ENCODE measurements at places on chromosomes 7 and 10.

GRCh38 chr7:29811586-29811985 is 5.3 kb downstream of the WIPF3 start:
- DNase-seq: no peak

DNA sequence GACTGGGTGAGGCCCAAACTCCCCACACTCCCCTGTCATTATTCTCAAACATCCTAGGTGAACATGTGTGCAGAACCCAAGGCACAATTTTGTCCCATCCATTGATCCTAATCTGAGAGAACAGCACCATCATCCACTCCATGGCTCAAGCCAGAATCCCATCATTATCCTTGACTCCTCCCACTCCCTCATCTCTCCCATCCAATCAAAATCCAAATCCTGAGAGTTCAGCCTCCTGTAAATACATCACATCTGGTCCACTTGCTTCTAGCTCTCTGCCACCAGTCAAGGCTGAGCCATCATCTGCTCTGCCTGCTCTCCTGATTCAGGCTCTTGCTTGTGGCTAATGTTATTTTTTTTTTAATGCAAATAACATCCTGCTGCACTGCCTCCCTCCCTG is 75.9 kb upstream of the SLF2 start:
- DNase-seq: no peak

DNA sequence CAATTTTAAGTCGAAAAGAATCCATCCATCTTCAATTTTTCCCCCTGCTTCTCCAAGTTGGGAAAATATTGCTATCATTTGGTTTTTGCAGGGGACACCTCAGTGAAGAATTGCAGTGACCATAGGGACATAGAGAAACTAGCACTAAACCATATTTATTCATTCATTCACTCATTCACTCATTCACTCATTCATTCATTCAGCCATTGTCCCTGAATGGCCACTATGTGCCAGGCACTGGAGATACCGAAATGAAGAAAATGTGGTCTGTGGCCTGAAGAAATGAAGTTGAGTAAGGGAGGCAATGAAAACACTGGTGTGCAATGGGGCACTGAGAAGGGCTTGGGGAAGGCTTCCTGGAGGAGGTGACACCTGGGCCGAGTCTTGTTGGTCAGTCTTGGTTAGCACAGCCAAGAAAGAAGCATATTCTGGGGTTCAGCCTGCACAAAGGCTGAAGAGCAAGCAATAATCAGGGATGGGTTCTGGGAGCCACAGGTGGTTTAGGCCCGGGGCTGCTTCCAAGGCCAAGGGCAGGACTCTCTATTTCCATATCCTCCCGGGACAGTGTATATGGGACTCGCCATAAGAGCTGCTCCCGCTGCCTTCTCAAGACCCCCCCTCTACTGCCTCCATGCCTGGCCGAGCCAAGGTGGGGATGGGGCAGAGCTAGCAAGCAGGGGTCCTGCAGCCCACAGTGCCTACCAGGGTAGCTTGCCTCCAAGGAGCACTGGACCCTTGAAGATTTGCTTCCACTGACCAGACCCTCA is 25.5 kb upstream of the C10orf105 start:
- no peak for DNase-seq

DNA sequence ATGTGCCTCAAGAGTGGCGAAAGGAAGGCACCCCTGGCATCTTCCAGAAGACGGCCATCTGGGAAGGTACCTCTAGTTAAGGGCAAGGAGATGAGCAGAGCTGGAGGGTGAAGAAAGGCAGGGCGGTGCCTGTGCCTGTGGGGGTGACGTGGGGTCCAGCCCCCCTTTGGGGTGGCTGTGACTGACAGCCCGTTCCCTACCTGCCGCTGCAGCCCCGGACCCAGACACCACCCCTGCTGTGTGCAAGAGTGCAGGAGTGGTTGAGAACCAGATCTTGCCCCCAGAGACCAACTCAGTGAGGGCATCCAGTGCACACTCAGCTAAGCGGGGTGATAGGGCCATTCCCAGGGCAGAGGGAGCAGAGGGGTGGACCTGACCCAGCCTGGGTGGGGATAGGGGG is 4.3 kb upstream of the MUC17 start:
- DNase-seq: no peak

DNA sequence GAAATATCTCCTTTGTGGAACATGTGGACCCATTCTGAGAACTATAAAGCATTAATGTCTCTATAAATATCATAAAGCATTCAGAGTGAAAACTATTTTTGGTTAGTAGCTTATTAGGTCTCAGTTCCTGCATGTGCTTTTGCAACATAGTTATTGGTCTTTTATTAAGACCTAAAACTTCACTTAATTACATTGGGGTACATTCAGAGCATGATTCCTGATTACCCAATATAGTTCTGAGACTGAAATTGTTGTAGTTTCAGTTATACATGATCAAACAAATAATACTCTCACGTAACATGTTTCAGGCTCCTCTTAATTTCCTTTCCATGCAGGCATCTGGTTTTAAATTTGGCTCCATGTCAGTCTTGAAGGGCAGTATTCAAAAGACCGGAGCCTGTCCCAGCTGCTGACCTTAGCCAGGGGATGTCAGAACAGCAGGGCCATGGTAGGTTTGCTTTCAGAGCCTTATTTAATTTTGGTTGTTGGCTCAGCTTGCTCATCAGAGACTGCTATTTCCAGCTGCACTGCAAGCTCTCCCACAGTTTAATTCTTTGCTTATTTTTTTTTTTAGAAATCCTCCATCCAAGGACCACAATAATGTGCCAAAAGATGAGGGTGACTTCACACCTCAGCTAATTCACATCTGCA is 447.8 kb upstream of the FZD8 start:
- DNase-seq: no peak

DNA sequence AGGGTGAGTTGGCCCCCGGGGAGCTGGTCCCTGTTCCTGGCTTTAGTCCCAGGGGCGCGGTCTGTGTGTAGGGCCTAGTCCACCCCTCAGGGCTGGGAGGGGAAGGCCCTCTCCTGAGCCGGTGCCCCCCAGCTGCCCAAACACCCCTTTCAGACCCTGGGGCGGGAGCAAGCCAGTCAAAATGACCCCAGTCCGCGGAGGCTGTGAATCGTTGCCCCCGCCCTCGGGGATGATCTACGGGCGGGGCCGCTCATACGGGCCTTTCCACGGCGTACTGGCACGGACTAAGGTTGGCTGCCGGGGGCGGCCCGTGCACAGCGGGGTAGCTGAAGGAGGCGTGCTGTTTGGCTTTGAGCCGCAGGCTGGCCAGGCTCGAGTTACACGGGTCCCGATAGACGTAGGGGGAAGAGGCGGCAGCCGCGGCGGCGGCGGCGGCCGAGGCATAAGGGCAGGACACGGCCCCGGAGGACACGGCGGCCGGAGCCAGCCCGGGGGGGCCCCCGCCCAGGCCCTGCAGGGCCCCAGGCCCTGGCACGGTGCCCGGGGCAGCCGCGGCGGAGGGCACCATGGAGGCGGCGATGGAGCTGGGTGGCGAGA is 4.3 kb downstream of the ELOVL3 start:
- DNase-seq: peak; percentile 82
